Germinal center (tissue), 1 donor: ENCODE measurements at places on chromosomes 5 and 9.
A peak's percentile ranks its signal among the peaks of the same experiment; 100 is the strongest.

DNA sequence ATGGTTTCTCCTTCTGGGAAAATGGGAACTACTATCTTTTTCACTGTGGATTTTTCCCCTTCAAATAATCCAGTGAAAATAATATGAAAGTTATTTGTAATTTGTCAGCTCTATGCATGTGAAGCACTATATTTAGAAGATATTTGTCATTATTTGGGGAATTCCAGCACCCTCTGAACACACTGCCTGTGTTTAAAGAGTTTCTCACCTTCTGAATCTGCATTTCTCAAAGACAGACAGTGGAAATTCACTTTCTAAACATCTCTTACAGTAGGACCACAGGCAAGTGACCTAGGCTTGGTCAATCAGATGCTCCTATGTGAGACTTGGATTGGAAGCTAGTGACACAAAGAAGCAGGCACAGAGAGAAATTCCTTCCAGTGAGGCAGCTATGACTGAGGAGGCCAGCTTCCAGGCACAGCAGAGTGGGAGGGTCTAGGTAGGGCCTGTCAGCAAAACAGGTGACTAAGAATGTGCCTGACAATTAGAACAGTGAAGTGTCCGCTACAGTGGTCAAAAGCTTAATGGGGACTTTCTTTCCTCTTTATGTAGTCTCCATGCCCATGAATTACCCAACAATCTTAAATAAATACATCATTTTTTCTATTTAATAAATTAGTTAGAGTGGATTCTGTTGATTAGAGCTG, 167.2 kb downstream of the HMHB1 start:
- DNase-seq, result no peak

DNA sequence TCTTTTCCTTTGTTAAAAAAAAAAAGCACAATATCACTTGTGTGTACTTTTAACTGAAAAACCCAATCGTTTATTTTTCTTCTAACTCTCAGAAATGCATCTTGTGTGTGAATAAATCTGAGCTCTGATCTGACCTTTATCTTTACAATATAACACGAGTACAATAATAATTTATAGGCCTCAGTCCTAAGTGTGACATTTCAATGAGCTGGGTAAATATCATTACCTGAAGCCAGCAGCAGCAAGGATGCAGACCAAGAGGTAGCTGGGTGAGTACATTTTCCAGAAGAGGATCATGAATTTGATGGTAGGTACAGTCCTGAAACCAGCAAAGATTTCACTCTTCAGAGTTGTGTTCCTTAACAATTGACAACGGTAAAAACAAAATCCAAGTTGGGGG, 264.0 kb upstream of the KIF2A start:
- no peak for DNase-seq

- DNase-seq, result no peak
Observed at GRCh38 chr5:57349214-57349613, 133.4 kb downstream of the ACTBL2 start.

- no peak for DNase-seq
Observed at GRCh38 chr9:16730162-16730561, 140.3 kb downstream of the BNC2 start.

- DNase-seq, result no peak
Observed at GRCh38 chr5:132072070-132072469, 1.5 kb upstream of the CSF2 start.

DNA sequence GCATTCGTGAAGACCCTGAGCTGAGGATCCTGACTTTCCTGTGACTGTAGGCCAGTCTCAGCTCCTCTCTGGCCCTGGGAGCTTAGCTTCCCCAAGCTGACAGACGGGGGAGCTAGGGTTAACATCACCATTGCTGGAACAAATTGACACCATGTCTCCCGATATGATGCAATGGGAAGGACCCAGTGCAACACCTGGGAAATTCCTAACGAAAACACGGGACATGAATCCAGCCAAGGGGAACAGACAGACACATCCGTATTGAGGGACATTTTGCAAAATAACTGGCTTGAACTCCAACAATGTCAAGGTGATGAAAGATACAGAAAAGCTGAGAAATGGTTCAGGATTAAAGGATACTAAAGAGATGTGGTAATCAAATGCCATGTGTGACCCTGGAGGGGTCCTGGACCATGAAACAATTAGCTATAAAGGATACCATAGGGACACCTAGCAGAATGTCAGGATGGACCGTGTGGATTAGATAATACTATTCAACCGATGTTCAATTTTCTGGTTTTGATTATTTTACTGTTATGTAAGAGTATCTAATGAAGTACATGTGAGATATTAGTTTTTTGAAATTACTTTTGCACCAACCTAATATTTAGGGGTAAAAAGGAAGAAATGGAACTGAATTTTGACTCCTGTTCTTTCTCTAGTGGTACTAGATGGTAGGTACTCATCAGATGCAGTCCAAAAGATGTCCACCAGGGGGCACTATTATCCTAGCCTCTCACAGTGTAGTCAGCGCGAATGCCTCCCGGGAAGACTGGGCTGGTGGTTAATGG, 52.7 kb downstream of the NDST1 start:
- DNase-seq, result peak; percentile 83

DNA sequence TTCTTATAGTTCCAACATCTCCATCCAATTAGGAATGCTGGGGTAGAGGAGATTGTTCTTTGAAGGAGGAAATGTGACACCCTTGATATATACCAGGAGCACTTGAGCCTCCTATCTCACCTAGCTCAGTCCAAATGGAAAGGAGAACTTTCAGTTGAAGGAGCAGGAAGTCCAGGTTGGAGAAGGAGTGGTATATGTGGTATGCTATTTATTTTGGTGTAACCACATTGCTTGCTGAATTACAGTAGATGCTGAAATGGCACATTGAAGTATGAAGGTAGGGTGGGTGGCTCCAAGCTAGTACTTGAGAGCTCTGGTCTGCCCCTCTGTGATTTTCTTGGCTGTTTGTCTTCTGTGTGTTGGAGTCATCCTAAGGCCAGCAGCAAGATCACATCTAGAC, 6.1 kb downstream of the CSNK1G3 start:
- DNase-seq, result no peak
